Uterus (tissue), 4 donors: ENCODE measurements at places on chromosomes 5 and 9. TPM values are rescaled to one million over a fixed set of nuclear protein-coding genes. Genes with fewer than 3 reads are reported as not detected.

- DNase-seq = no peak
Measured at GRCh38 chr9:112780450-112781036, 30.0 kb downstream of the SNX30 start.

DNA sequence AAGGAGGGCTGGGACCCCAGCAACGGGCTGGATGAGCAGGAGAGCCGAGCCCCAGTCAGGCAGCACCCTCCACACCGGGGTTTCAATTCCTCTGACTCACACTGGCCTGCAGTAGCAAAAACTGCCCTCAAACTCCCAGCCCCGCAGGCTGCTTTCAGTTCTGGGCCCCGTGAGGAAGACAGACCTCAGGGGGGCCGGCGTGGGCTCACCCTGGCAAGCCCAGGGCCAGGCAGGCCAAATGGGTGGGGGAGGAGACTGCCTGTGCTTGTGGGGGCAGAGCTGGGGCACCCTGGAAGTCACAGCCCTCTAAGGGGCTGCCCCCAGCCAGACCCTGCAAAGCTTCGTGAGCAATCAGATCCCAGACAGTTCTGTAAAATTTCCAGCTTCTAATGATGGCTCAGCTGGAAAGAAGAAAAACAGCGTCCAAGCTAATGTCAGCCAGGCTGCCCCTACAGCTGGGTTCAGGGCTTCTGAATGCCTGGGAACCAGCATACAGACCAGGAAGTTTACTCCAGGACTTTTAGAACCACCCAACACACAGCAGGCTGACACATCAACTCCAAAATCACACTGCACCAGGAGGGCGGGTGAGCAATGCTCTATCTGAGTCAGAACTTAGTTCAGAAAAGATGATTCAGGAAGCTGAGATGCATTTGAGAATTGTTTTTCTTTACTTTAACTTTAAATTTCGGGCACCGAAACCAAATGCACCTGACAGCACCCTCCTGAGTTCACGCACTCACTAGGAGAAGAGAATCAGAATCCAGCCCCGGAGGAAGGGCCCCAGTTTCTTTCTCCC, 34.7 kb downstream of the LPCAT1 start:
- no peak for DNase-seq

DNA sequence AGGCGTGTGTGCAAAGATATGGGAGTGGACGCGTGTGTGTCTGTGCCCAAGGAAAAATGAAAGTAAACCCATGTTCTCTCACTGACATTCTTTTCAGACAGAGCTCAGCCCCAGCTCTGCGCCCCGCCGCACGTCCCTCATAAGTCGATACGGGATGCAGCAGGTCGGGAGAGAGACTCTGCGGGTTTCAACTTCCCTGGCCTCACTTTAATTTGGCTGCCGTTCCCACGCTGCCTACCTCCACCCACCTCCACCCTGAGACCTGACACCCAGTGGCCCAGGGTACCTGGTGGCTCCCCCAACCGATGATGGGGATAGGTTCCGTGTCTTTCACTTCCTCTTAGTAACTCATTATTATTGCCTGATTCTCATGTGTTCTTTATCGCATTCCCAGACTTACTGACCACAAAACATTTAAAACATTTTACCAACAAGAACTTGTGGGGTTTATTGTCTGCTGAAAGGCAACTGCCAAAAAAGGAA, 19.4 kb downstream of the LHX2 start:
- DNase-seq = no peak

- DNase-seq = peak; percentile 56
Measured at GRCh38 chr5:1930880-1931603, 48.3 kb upstream of the IRX4 start.

DNA sequence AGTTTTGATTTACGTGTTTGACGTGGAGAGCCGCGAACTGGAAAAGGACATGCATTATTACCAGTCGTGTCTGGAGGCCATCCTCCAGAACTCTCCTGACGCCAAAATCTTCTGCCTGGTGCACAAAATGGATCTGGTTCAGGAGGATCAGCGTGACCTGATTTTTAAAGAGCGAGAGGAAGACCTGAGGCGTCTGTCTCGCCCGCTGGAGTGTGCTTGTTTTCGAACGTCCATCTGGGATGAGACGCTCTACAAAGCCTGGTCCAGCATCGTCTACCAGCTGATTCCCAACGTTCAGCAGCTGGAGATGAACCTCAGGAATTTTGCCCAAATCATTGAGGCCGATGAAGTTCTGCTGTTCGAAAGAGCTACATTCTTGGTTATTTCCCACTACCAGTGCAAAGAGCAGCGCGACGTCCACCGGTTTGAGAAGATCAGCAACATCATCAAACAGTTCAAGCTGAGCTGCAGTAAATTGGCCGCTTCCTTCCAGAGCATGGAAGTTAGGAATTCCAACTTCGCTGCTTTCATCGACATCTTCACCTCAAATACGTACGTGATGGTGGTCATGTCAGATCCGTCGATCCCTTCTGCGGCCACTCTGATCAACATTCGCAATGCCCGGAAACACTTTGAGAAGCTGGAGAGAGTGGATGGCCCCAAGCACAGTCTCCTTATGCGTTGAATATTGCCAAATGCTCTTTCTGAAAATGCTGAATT, 850 bp downstream of the RRAGA start:
- DNase-seq = no peak

GRCh38 chr9:127923771-127924170, 6.8 kb downstream of the PIP5KL1 start:
- no peak for DNase-seq

GRCh38 chr9:32502464-32502863, 23.5 kb downstream of the RIGI start:
- no peak for DNase-seq

DNA sequence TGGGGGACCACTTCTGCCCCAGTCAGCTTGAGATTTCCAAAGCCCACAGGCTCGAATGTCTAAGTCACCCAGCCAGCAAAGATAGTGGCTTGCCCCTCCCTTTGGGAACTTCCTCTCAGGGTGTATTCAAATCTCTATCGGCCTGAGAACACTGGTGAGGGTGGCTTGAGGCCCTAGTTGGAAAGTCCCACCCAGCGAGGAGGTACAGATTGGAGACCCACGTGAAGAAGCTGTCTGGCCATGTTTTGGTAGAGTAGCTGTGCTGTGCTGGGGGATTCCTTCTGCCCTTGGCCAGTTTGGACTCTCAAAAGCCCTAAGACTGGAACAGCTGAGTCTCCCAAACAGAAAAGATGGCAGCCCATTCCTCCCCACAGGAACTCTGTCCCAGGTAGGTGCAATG, 172.7 kb upstream of the RIOK2 start:
- DNase-seq = no peak

DNA sequence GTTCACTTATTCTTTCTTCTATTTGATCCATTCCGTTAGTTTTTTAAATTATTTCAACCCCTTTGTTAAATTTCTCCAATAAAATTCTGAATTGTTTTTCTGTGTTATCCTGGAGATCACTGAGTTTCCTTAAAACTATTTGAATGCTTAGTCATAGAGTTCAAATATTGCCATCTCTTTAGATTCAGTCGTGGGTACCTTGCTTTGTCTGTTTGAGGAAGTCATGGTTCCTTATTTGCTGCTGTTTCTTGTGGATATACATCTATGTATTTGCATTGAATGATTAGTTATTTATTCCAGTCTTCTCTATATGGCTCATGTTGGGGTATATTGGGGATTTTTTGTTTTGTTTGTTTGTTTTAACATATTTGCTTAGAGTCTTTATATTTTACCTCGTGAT, 80.6 kb downstream of the HINT1 start:
- no peak for DNase-seq

GRCh38 chr5:55993731-55994494, 850 bp downstream of the IL6ST start:
- no peak for DNase-seq

- DNase-seq = peak; percentile 29
Measured at GRCh38 chr5:157253547-157253946, 12.4 kb upstream of the CYFIP2 start.

GRCh38 chr9:133711428-133712220, 26.5 kb downstream of the SARDH start:
- DNase-seq = no peak

GRCh38 chr5:38207343-38207742, 51.0 kb upstream of the EGFLAM start:
- DNase-seq = no peak

DNA sequence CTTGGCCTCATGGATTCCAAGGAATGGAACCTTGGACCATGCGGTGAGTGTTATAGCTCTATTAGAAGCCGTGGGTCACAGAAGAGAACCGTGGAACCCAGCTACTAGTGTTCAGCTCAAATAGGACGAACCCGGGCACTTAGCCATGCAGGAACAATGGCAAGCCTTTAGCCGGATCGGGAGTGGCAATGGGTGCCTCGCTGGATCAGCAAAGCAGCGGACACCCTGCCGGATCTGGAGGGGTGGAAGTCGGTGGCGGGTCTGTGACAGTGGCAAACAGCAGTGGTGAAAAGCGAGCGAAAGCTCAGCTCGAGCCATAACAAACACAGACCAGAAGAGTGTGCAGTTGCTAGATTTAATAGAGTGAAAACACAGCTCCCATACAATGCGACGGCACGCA, 2.4 kb upstream of the CDO1 start:
- DNase-seq = no peak

DNA sequence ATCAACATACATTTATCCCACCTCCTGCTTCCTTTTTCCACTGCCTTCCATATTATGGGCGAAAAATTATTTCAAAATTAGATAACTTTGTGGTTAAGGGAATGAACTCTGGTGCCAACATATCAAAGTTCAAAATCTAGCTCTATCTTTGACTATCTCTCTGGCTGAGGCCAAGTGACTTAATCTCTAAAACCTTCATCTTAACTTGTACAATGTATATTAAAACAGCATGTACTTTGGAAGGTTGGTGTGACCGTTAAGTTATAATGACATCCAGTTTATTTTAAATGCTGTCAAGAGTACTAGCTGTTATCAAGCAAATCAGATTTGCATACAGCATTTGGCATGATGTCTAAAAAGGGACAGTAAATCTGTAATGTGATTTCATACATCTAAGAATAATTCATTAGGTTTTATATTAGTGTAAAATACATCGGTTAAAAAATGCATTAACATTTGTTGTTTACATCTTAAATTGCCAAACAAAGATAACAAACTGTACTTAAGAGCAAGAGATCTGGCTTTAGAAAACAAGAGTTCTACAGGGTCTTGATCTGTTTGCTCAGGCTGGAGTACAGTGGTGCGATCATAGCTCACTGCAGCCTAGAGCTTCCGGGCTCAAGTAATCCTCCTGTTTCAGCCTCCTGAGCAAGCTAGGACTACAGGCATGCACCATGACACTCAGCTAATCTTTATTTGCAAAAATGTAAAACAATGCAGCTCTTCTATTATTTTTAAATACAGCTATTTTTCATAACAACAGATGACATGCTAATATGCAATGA, 102.8 kb downstream of the CDH18 start:
- no peak for DNase-seq

- DNase-seq = no peak
Measured at GRCh38 chr9:4639420-4639819, 22.7 kb upstream of the PLPP6 start.

GRCh38 chr9:134210511-134210907, 46.1 kb upstream of the RNU6ATAC start:
- peak; percentile 9 for DNase-seq

DNA sequence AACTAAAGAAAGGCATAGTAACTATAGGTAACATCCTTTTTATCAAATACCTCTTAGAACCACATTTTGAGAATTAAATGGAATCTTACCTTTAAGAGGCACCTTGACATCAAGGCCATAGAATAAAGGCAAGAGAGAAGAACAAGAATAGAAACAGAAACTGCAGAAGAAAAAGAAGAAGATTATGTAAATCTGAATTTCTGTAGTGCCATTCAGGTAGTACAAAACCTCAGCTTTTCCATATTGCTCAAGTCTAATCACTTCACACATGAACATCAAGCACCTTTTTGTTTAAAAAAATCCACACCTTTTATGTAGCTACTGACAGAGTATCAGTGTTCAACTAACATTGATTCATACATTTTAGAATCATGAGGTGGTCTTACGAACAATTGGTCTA, 91.8 kb upstream of the DPYSL3 start:
- DNase-seq = no peak

- DNase-seq = no peak
Measured at GRCh38 chr5:32471784-32472183, 27.2 kb upstream of the ZFR start.

DNA sequence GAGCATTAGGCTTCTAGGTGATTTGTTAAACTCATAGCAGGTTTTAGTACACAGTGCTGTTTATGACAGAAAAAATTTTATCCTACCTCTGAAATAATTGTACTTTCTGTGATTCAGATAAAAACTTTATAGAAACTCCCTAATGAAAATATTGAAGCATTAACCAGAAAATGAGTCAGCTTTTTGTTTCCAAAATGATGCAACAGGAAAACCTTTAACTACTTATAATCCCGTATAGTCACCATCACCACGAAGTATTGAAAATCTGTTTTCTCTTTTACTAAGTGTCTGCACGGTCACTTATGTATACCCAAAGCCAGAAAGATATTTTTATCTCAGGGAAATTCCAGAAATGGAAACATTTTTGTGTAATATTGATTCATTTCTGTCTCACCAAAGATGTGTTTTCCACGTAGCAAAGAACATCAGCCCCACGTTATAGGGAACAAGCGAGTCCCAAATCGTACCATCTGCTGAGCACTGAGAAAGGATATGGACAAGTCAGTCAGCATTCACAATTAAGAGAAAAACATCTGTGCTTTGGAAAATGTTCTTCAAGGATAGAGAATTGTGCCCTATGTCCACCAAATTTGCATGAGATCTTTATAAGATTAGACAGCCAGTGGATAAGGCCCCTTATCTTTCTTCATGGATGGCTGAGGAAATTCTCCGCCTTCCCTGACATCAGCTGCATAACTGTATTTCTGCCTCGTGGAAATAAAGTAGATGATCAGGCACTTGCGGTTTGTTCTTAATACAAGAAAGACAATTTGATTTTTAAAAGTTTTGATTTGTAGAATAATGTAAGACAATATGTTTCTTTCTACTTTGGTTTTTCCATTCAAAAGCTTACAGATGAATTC, 41.9 kb downstream of the TNFAIP8 start:
- DNase-seq = no peak

DNA sequence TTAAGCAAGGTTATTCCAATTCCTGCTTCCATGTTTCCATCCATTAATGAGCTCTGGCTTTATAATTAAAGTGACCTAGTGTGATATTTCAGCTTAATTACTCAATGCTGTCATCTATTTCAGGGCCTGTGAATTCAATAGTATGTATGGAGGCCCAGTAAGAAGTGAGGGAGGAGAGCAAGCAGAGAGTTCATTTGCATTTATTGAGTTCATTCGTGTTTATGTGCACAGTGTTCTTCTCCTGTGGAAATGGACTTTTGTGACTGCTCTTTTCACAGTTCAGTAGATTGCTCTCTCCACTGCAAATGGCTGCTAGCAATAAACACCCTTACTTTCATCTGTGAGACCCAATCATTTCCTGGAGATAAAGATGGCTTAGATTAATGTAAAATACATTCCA, 130.9 kb downstream of the CEMIP2 start:
- no peak for DNase-seq

GRCh38 chr5:8340739-8341344, 471.9 kb downstream of the MTRR start:
- DNase-seq = no peak

Gene ANKRD34B
- not detected for total RNA-seq

Gene CTNNA1
- 752 TPM for total RNA-seq

Gene PTGDS
- 13.5 TPM for total RNA-seq

Gene PITX1
- total RNA-seq = not detected

Gene DDX4
- 0.48 TPM for total RNA-seq

Gene IFNB1
- not detected for total RNA-seq

Gene TNC
- 239 TPM for total RNA-seq

Gene HOMER1
- 2.8 TPM for total RNA-seq

Gene RGS7BP
- 19.4 TPM for total RNA-seq

Gene UGT3A2
- not detected for total RNA-seq

Gene PCDHGA3
- 6.2 TPM for total RNA-seq
